ENCODE measurements at places on chromosomes 1 and 21.

DNA sequence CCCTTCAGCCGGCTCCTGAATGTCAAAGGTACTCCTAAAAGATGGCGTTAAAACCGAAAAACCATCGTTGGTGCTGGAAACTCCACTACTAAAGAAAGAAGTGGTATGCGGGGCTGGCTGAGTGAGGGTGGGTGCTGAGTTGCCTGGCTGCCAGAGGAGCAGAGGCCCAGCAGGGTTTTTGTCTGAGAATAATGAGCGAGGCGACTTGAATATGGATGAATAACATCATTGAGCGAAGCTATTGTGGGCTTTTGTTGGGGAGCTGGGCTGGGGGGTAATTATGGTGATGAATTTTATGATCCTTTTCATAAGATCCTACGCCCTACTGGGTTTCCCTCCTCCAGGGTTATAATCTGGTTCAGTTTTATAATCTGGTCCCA, 2.0 kb downstream of the PDPN start:
- no peak for DNase-seq

DNA sequence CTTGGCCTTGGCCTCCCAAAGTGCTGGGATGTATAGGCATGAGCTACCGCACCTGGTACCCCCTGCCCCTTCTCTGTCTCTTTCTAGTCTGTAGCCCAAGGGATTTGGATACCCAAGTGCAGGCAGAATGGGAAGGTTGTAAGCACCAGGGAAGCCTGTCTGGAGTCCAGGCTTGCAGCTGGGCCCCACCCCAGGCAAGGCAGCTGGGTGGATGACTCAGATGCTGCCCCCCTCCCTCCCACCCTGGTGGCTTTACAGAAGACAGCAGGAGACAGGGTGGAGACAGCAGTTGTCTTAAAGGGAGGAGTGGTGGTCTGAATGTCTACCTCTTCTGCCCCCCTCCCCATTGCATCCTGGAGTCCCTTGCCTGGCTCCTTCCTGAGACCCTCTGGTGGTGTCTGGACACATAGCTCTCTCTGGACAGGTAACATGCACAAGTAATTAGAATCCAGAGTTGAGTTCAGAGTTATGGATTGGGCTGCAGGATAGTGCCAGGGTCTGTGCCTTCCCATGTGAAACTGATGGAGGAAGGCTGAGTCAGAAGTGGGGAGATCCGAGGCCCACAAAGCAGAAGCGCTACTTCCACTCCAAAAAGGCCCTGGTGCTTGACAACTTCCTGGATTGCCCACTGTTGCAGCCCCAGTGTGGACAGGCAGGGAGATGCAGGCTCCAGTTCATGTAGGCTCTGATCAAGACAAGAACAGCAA, 5.1 kb downstream of the LMNA start:
- peak; percentile 82 for DNase-seq

DNA sequence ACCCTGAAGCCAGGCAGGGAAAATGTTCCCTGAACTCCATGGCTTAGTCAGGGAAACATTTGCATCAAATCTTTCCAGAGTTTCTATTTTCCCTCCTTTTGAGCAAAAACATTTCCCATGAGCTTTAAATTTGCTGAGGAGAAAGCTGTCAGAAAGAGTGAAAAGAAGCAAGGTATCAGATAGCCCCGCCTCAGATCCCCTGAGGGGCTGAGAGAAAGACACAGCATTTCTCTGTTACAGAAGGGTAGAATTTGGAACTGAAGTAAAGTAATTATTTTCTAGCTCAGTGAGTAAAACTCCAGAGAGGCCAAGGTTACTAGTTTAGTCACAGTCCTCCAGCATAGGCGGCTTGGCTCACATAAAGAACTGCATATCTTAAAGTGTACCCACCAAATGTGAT, 10.6 kb downstream of the FMO1 start:
- no peak for DNase-seq

DNA sequence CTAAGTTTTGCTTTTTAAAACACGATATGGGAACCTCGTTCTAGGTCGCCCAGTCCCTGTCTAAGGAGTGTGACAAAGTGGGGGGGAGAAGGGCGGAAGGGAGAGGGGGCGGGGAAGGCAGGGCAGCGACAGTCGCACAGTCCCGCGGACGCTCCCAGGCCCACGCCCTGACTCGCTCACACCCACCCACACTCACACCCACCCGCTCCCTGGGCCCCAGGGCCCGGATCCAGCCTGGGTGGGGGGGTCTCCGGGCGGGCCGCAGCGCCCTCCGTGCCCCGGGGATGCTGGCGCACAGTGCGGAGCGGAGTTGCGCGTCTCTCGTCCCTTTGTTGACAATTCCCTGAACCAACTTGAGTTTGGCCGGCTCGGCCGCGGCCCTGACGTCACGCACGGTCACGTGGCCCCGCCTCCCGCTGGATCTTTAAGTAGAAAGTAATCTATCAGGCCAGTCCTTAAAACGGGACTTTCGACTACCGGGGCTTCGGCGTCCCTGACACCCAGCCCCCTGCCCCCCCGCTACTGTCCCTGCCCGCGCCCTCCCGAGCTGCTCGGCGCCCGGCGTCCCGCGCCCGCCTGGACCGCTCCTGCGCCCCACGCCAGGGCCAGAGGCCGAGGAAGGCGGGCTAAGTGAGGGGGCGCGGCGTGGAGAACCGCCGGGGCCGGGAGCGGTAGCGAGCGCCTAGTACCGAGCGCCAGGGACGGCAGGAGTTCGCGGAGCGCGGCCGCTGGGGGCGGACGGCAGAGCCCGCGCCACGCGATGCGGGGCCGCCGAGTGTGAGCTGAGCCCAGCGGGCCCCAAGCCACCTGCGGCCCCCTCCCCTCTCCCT, at the start of gene FOXD3:
FOXD3 (plus strand) TSS at position 454 of the 830 bp plus-strand sequence. CDS start 492 bp downstream, outside the sequence.
- DNase-seq: no peak

- no peak for DNase-seq
Measured at GRCh38 chr1:43331688-43332087, 5.9 kb upstream of the MPL start.

DNA sequence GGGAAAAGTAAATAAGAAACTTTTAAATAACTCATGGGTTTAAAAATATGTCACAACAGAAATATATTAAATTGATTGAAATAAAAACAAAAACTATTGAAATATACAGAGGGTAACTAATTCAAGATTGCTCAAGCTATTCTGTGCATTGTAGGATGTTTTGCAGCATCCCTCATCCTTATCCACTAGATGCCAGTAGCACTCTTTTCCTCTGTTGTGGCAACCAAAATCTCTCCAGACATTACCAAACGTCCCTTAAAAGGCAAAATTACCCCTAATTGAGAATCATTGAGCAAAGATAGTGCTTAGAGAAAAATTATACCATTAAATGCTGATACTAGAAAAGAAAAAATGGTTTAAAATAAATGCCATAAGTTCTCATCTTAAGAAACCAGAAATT, 682.6 kb downstream of the RWDD3 start:
- peak; percentile 51 for DNase-seq

- DNase-seq: no peak
Measured at GRCh38 chr1:169012416-169012815, 94.1 kb upstream of the ATP1B1 start.

DNA sequence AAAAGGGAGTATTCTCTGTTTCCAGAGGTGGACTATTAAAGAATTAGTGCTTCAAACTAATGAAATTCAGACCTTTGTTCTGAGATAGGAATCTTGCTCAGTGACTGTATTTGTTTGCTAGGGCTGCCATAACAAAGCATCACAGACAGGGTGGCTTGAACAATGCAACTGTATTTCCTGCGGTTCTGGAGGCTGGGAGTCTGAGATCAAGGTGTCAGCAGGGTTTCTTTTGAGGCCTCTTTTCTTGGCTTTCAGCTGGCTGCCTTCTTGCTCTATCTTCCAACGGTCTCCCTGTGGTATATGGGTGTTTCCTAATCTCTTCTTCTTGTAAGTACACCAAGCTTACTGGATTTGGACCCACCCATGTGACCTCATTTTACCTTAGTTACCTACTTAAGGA, 264.6 kb upstream of the PROX1 start:
- no peak for DNase-seq

DNA sequence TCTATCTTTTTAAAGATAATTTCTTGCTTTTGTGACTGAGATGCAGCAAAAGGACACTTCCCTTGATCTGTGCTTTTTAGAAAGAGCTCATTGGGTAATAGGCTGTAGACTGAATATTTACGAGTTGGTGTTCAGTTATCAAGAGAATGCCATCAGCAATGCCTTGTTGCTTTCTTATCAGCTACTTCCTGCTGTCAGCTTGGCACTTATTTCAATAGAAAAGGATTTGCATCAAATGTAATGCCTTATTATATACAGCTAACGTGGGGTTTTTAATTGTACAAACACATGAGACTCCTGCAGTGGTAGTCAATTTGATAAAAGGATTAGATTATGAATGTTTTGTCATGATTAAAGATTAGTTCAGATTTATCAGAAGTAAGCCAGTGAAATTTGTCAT, 122.2 kb downstream of the ADGRL2 start:
- DNase-seq: no peak

DNA sequence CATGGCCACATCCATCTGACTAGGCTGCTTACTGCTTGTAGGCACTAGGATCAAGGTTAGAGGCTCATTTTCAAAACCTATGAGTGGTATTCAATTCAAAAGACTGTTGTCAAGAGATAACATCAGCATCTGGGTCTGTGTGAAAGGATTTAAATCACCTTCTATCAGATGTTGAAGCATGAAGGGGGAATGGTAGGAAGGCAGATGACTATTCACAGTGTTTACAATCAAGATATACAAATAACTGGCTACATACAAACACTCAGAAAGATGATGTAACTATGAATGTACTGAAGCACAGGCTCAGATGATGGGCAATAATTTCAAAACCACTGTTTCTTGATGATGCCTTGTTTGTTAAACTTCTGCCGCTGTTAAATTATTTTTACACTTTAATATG, 249.2 kb downstream of the SLC45A1 start:
- no peak for DNase-seq

GRCh38 chr1:197307551-197307950, 39.5 kb downstream of the CRB1 start:
- DNase-seq: no peak

- DNase-seq: no peak
Measured at GRCh38 chr1:226664413-226665101, 74.5 kb downstream of the ITPKB start.

GRCh38 chr21:18285379-18285778, 40.7 kb downstream of the CHODL start:
- no peak for DNase-seq

GRCh38 chr1:180507795-180508724, 5.7 kb upstream of the ACBD6 start:
- DNase-seq: no peak

- DNase-seq: no peak
Measured at GRCh38 chr1:168591066-168591465, 14.7 kb downstream of the XCL1 start.

GRCh38 chr1:185096531-185096930, 51.2 kb downstream of the RNF2 start:
- no peak for DNase-seq

- DNase-seq: no peak
Measured at GRCh38 chr1:65371544-65371943, 48.9 kb upstream of the LEPR start.
